ENCODE measurements at places on chromosomes 1 and 21.

GRCh38 chr1:87398641-87399040, 70.0 kb downstream of the LMO4 start:
- DNase-seq, result no peak

- DNase-seq, result no peak
These were observed 766 bp downstream of the RAP1GAP start for GRCh38 chr1:21668232-21668950.

DNA sequence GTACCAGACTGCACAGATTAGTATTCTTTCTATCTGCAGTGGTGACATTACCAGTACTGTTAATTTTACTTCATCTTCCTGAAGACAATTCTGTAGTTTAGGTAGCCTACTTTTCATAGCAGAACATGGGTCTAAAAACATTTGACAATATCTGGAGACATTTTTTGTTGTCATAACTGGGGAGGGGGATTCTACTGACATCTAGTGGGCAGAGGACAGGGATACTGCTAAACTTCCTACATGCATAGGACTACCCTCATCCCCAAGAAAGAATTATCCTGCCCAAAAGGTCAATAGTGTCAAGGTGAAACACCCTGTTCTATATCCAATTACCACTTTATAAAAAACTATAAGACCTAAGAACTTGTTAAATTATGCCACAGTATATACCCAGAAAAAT, 3.4 kb upstream of the ARHGAP29 start:
- DNase-seq, result no peak

DNA sequence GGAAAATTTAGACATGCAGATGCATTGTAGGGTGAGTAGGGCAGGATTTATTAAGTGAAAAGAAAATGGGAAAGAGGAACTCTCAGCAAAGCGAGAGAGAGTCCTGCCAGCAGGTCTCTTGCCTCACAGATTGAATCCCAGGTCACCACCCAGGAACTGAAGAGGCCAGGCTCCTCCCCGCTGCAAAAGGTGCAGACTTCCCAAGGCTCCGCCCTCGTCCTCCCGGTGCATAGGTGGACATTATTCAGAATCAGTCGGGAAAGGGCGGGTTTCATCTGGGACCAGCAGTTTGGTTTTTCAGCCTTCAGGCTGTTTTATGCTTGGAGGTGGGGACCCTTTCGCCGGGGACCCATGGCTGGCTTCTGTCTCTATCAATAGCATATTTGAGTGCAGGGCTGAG, 41.6 kb upstream of the APP start:
- DNase-seq, result no peak

DNA sequence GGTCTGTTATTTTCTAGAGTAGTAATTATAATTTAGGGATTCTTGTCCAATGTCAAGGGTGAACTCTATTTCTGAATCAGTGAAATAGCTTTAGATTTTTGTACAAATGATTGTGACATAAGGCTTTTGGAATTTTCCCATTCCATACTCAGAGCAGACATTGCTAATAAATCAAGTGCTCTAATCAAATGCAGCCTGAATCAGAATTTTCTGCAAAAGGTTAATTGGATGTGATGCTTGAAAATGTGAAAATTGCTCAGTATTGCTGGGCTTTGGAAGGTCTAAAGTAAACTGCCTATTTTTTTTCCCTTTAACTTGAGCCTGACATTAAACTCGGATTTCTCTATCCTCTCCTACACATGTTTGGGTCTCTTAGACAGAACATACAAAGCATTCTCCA, 23.2 kb downstream of the SGIP1 start:
- no peak for DNase-seq

GRCh38 chr1:93976291-93976690, 67.1 kb upstream of the GCLM start:
- no peak for DNase-seq
